ENCODE measurements at places on chromosomes 2 and 18. TPM values are rescaled to one million over a fixed set of nuclear protein-coding genes. Genes with fewer than 3 reads are reported as not detected.
A peak's percentile ranks its signal among the peaks of the same experiment; 100 is the strongest.

The IL36RN gene
- total RNA-seq = not detected

DNA sequence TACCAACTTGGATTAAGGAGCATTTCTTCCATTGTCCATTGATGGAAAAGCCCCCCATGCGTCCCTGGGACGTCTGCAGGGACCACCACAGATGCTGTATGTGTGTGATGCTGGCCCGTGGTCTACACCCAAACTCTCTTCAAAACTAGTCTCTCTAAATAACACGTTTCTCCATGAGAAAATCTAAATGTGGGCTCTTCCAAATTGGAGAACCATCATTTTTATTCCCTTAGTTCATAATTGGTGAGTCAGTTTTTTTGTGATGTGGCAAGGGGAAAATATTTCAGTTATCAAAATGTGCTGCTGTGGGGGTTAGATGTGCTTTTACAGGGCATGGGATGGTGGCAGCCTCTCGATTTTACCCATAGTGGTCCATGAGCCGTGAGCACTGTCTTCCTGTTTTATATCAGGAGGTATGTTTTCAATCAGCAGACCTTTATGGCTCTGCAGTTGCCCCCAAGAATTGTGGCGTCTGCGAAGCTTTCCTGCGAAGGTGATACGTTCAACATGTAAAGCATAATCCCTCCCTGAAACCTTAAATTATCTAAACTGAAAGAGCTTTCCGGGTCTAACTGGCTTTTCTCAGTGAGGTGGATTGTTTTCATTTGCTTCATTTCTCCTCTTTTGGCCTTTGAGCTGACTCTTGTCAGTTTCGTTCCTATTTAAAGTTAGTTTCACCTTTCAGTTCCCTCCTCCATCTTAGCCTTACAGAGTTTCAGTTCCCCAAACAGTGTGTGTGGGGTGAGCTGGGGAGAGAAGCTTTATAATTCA, 78.4 kb downstream of the SETBP1 start:
- DNase-seq = no peak

- peak; percentile 47 for DNase-seq
Observed at GRCh38 chr2:88265352-88266303, 95.5 kb downstream of the THNSL2 start.

DNA sequence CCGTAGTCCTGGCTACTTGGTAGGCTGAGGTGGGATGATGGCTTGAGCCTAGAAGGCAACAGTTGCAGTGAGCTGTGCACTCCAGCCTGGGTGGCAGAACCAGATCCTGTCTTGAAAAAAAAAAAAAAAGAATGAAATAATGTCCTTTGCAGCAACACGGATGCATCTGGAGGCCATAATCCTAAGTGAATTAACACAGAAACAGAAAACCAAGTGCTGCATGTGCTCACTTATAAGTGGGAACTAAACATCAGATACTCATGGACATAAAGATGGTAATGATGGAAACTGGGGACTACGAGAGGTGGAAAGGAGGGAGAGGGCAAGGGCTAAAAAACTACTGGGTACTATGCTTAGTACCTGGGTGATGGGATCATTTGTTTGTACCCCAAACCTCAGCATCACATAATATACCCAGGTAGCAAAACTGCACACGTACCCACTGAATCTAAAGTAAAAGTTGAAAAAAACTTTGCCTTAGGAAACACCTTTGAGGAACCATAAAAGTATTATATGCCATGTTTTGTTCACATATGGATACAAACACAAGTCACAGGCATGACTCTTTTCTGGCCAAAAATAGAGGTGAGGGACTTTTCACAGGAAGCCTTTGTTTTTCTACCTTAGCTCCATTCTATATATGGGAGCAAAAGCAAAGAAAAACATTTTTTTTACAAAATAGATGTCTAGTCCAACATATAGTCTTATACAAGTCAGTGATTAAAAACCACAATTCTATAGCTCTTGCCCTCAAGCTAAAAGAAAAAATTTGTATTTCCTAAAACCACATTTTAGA, 36.6 kb downstream of the GPR155 start:
- no peak for DNase-seq

DNA sequence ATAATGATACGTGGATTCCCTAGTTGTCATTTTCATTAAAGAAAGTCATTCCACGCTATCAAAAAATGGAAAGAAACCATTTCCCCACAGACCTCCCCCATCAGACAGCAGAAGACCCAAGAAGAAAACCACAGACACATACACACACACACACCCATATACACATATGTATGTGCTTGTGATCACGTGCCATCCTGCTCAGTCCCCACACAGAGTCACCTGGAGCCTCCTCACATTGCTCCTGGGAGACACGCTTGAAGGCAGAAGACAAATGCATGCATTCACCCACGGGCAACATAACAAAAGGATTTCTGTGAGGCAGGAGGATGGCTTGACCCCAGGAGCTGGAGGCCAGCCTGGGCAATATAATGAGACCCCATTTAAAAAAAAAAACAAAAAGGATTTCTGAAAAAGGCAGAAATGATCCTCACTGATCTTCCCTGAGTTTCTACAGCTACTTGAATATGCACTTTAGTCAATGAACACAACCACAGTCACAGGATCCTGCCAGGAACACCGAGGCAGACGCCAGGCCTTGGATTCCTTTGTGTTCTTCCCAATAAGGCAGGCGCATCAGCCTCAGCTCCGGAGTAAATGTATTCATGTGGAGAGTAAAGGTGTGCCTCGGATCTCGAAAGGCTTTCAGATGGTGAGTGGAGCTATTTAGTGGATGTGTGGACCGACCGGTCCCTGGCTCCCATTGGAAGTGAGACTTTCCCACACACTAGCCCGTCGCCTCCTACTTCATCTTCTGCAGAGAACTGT, 21.0 kb downstream of the TGFBRAP1 start:
- DNase-seq = no peak

The SLC38A11 gene
- total RNA-seq = not detected

GRCh38 chr2:146004462-146004861, 1484.5 kb upstream of the ZEB2 start:
- no peak for DNase-seq

The PARD3B gene
- 3.0 TPM for total RNA-seq

DNA sequence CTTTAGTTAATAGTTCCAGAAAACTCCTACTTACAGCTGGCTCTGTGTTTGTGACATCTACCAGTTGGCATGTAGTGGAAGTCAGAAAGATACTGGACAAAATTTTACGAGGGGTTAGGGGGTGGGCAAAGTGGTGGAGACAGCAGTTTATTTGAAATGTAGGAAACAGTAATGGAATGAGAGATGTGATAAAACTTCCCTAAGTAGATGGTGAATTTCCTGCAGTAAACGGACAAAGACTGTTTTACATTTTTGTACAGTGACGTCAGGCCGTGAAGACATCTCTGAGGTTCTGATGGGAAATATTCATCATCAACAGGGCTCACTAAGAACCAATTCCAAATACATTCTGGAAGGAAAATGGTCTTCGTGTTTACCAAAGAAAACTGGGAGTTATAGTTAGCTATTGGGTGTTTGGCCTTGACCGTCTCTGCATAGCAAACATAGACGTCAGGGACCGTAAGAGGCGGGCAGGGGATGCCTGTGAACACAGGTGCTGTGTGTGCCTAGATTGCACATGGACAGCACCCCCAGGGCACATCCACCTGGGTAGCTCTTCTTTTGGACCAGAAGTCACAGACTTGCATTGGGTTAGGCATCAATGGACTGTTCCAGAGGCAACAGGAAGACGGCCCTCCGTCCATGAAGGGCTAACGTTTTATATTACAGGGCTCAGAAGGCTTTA, 131.5 kb downstream of the ZNF516 start:
- DNase-seq = no peak

DNA sequence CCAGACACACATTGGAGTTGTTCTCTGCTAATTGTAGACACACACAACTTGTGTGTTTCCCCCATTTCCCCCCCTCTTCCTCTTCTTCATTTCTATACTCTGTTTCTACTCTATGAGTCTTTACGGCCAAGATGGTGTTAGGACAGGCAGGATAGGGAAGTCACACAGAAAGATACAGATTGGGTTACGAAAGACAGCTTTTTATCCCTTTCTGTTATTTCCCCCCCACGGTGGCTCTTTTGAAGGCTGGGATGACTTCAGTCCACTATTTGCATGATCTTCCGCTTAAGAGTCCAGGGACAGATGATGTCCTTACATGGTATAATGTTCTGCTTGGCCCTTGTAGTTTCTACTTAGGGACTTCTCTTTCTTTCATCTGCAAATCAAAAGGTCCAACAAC, 1.6 kb upstream of the EMILIN2 start:
- no peak for DNase-seq

GRCh38 chr18:49041435-49042245, 90.9 kb upstream of the SMAD7 start:
- DNase-seq = no peak

DNA sequence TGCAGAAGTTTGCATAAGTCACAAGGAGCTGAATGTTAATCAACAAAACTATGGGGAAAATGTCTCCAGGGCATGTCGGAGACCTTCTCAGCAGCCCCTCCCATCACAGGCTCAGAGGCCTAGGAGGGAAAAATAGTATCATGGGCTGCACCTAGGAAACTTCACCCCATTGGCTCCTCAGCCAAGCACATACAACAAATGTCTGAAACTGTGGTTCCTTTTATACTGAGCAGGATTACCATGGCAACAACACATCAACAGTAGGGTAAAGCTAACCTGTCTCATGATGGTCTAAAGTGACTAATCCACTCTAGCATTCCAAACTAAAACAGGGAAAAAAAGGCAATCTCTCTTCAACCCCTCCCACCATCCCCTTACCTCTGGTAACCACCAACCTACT, 3.2 kb upstream of the NEMP2 start:
- DNase-seq = no peak

GRCh38 chr2:84631047-84631446, 114.7 kb downstream of the DNAH6 start:
- peak; percentile 29 for DNase-seq

The ACTG2 gene
- 0.67 TPM for total RNA-seq

- DNase-seq = no peak
Observed at GRCh38 chr2:3131636-3132326, 245.8 kb downstream of the EIPR1 start.

DNA sequence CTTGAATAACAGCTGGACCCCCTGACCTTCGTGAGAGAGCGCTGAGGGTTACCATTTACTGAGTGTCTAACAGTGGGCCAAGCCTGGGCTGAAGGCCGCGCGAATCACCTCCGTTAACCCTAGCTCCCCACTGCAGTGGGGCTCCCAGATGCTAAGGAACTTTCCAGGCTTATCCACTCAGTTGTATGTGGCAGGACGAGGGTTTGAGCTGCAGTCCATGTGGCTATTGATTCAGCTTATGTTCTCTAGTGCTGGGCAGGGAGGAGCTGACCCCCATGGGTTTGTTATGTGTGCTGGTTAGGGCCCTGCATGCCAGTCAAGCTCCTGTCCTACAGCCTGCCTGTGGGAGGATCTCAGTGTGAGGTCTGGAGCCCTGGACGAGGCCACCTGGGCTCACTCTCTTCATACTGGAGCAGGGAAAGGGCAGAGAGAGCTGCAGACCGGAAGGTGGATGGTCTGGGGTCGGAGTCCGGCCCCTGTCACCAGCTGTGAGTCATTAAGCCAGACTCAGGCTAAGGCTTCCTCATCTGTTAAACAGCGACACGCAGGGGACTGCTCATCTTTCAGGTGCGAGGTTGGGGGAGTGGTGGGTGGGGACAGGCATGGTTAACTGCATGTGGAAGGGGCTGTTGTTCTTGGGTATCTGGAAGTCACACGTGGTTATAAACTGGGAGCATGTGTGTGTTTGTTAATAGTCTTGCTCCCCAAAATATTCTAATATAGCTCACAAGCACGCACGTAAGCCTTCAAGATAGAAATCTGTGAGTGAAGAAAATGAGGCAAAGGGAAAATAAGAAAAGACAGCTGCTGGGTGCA, 6.6 kb downstream of the PSD4 start:
- peak; percentile 61 for DNase-seq

- DNase-seq = no peak
Observed at GRCh38 chr18:57744211-57744694, 58.9 kb downstream of the ATP8B1 start.

GRCh38 chr2:18645315-18645714, 55.9 kb upstream of the NT5C1B start:
- DNase-seq = no peak

The DYNAP gene
- total RNA-seq = not detected

DNA sequence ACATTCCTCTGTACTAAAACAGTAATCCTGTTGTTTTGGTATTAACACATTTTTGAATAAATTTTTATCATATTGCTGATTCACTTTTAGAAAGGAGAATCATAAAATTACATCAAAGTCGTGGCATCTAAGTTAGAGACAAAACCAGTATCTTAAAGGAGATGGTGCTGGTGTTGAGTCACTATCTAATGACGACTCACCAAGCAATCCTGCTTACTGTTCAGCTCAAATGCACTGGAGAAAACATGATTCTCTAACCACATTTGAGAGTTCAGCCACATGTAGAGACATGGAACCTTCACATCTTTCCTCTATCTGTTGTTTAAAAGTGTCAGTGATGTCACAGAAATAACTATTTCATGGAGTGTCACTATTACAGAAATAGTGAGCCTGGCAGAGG, 473.8 kb downstream of the TGIF1 start:
- no peak for DNase-seq

- DNase-seq = no peak
Observed at GRCh38 chr2:64819774-64820688, 166.3 kb upstream of the SERTAD2 start.

The CASP8 gene
- total RNA-seq = 21.6 TPM

DNA sequence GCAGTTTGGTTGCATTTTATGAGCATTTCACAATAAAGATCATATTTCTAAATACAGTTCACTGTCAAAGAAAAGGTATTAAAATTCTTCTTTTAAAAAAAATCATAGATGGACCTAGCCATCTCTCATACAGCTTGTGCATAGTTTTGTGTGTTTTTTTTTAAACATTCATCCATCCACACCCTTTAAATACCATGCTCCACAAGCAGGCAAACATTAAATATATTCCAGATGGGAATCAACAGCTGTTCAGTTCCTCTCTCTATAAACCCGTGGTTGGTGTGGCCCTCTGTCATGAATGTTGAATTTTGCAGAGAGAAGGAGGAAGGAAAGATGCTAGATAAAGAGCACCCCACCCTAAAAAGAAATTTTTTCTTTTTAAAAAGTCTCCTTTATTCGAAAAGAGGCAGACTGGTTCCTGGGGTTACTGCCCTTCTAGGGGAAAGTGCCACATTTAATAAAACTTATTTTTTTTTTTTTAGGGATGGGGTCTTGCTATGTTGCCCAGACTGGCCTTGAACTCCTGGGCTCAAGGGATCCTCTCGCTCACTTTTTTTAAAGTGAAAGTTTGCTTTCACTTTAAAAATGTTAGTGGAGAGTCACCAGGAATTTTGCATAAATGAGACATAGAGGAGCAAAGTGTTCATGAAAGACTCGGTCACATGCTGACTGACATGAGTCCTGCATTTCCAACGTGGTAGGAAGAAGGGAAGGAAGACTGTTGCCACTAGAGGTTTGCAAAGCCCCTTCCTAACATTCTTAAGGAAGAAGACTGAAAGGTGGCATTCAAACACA, 73.9 kb upstream of the LMAN1 start:
- DNase-seq = no peak

The DSC2 gene
- 11.8 TPM for total RNA-seq

The DLX1 gene
- total RNA-seq = 16.1 TPM

DNA sequence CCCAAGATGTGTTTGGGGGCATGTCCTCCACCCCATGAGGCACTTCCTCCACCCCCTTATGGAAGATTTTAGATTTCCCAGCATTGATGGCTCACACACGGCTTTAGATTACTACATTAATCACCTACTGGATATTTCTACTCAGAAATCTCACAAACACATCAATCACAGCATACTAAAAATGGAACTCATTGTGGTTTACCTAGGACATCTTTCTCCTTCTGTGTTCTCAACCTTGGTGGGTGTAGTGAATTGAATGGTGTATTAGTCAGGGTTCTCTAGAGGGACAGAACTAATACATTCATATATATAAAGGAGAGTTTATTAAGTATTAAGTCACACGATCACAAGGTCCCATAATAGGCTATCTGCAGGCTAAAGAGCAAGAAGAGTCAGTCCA, 82.1 kb upstream of the CYRIA start:
- DNase-seq = no peak

Data from K562 (cell line).